ENCODE measurements at places on chromosomes 2 and 18.
A peak's percentile ranks its signal among the peaks of the same experiment; 100 is the strongest.

DNA sequence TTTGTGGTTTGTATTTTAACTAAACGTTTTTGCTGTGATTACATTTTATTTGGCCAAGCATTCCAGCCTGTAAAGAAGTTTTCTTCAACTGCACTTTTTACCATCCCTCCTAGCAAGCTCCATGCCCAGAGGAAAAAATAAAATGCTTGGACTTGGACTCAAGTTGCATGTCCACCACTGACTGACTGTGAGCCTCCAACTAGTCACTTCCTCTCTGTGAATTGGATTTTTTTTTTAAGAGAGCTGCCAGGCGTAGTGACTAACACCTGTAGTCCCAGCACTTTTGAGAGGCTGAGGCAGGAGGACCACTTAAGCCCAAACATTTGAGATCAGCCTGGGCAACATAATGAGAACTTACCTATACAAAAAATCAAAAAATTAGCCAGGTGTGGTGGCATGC is 1185.2 kb upstream of the PIK3C3 start:
- DNase-seq = no peak

- DNase-seq = no peak
Measured at GRCh38 chr2:61179701-61180639, 18.0 kb downstream of the C2orf74 start.

GRCh38 chr2:70999362-70999761 is 4.7 kb upstream of the TEX261 start:
- no peak for DNase-seq

DNA sequence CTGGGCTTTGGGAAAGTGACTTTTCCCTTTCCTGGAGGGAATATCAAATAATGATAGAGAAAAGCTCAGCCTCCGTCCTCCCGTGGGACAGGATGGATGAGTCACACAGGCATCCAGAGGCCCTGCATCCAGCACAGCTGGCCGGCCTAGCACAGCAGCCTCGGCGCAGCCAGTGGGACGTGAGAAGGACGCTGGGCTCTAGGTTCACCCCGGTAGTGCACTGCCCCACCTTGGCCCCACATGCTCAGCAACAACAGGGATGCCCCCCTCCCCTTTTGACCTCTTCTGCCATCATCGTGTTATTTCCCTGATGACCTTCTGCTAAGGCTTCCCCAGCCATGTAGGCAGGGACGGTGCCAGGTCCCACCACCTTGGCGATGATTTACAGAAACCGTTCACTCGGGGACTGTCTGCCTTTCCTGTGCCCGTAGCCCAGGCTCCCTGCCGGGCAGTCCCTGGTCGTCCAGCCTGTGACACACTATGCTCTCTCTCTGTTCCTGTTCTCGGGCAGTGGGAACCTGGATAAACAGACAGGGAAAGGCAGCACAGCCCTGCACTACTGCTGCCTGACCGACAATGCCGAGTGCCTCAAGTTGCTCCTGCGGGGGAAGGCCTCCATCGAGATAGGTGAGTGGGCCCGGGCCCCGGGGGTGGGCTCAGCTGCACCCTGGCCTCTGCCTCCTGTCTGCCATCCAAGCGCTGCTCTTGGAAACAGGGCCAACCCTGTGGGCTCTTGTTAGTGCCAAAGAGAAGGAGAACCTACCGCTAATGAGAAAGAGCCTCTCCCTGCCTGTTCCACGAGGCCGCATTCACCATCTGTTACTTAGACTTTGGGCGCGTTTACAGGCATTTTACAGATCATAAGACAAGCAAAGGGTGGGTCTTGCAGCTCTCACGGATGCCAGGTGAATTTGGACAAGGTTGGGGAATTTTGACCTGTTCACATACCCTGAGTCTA is 44.6 kb downstream of the ITGB1BP1 start:
- no peak for DNase-seq

DNA sequence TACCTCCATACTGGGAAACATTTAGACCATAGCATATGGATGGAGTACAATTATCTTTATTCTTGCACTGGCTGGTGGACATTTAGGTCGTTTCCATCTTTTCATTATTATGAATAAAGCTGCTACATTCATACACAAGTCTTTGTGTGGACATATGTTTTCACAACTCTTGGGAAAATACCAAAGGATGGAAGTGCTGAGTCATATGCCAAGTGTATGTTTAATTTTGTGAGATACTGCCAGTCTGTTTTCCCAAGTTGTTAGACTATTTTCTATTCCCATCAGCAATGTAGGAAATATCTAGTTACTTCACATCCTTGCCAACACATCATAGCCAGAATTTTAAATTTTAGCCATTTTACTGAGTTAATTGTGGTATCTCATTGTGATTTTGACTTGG is 91.5 kb downstream of the GALNT13 start:
- no peak for DNase-seq

DNA sequence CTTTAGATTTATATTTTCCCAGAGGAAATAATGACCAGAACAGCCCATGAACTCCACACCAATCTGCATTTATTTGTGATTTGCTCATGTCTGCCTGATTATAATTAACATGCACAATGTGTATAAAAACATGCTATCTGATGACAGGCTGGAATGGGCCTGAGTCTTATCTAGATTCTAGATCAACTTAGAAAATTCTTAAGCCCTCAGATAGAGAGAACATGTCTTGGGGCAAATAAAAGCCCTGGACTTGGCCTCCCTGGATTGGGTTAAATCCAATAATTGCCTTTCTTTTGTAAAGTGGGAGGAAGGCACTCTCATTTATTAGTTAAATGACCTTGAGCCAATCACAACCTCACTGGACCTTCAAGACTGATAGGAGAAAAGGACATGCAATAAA is 61.8 kb downstream of the EVA1A start:
- DNase-seq = no peak

GRCh38 chr2:230619491-230619890 is 93.2 kb upstream of the CAB39 start:
- DNase-seq = no peak

GRCh38 chr2:28360718-28361293 is 31.9 kb upstream of the FOSL2 start:
- DNase-seq = no peak

DNA sequence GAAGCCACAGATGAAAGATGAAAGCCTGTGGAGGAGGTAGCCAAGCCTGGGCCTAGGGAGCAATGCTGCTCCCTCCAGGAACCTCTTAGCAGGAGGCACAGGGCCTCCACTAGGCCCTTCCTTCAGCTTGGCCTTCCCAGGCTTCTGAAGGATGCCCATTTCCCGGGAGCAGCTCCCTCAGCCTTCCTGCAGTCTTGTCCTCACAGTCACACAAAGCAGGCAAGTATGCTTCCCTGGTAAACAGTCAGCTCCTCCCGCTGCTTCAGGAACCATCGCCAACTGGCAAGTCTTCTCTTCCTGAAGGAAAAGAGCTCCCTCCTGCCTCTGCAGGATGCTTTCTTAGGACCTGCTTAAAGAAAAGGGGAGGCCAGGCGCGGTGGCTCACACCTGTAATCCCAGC is 53.2 kb downstream of the SMAD7 start:
- no peak for DNase-seq

DNA sequence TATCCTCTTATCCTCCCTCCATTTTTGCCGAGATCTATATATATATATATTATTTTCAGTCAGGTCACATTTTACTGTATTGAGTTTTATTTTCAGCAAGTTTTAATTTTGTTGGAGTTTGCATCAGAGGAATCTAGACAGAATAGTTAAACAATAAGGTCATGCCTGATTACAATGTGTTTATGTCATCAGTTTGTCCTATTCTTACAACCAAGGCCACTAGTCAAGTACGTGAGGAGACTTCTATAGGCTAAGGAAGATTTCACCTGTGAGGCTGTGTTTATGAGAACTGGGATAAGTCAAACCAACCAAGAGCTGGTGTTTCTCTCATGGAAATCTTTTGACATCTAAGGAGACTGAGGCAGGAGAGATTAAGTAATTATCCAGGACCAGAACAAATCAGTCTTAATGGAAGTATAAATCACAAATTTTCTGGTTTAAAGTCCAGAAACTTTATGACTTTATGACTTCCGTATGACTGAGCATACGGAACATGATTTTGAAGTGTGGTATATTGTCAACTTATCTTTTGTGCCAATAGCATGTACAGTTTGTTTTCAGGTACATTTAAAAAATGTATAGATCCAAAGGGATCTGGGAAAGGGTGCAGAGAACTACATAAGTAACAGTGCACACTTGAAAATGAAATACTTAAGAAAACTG is 100.0 kb upstream of the DTNA start:
- no peak for DNase-seq

DNA sequence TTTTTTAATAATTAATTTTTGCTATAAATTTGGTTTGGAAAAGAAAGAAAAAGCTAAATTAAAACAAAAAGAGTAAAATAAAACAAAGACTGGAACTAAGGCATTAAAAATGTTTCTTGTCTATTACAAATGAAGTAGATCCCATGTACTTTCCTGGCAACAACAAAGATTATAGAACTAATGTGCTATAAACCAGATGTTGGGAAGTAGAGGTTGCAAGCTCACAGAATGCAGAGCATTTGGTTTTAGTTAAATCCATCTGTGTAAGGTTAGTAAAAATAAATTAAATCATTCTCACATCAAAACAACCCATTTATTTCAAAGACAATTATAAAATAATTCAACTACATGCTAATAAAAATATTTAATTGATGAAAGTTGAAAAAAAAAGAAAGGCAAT is 157.2 kb upstream of the ZC3H15 start:
- no peak for DNase-seq

GRCh38 chr2:74191596-74192380 is 6.6 kb upstream of the MTHFD2 start:
- DNase-seq = no peak

DNA sequence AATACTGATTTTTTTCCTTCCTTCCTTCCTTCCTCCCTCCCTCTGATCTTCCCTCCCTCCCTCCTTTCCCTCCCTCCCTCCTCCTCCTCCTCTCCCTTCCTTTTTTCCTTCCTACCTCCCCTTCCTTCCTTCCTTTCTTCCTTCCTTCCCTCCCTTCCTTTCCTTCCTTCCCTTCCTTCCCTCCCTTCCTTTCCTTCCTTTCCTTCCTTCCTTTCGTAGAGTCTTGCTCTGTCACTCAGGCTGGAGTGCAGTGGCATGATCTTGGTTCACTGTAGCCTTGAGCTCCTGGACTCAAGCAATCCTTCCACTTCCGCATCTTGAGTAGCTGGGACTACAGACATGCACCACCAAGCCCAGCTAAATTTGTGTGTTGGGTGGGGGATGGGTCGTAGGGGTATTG is 8.9 kb upstream of the TMEM131 start:
- DNase-seq = no peak

DNA sequence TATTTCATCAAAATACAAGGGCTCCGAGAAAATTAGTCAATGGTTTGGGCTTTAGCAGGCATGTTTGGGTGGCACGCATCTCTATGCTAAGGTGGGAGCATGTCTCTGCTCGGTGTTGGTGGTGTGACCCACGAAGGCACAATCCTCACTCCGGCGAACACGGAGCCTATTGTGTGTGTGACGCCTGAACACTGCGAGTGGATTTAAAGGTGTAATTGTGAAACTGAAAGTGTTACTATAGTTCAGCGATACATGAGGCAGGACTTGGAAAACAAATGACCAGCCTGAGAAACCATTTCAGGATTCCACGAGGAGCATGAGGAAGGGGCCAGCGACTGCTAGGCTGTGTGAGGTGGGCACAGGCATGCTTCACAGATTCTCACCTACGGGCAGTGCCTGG is 41.7 kb upstream of the LDLRAD4 start:
- DNase-seq = no peak

DNA sequence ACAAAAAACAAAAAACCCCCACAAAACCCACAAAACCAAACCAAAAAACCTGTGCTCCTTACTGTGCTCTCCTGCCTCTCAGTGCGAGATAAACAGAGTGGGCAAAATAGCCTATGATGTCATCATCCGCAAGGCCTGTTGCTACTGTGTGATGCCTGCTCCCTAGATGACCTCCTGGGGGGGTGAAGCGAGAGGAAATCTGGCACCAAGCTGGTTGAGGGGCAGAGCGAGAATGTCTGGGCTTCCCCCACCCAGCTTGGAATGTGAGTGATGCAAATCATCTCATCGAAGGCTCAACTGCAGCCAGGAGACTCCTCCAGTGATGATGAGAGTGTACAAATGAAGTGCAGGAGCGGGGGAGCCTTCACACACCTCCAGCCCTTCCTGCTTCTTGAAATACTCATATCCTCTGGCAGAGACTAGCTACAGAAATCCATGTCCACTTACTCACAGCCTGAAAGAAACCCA is 57.7 kb upstream of the MAP4K3 start:
- no peak for DNase-seq

DNA sequence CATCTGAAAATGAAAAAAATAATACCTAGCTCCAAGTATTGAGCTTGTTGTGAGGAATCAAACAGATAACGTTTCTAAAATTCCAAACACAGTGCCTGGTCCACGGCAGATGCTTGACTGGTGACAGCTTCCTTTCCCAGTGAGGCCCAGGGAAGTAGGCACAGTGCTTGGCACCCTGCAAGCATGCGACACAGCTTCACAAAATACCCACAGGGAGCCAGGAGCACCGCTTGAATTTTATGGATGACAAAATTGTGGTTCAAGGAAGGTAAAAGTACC is 205.1 kb upstream of the TNP1 start:
- DNase-seq = no peak

- no peak for DNase-seq
Measured at GRCh38 chr2:116042530-116042929, 1600.1 kb downstream of the DPP10 start.

DNA sequence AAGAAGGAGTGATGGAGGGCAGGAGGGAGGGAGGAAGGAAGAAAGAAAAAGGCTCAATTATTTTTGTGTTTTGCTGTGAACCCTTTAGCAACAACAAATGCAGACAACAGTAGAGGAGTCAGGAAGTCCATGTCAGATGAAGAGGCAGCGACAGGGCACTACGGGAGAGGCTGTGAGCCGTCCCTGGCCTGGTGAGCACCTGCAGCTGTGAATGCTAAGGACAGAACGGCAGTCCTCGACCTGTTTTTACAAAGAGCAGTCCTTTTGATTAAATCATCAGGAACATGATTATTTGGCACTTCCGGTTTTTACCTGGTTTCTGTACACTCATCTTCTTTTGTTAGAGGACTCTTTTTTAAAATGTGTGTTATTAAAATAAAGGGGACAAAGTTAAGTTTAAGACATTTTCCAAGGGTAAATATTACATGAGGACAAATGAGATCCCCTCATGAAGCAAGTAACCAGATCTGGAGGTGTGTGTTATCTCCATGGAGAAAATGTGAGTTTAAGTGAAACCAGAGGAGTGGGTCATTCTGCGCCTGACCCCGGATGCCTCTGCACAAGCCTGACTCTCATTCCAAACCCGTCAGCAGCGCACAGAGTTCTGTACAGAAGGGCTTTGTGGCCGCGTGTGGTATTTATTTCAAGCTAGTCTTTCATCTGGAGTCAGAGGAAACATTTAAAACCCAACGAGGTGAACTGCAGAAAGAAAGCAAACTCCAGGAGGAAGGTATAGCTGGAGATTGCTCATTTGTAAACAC is 492.5 kb downstream of the SOX11 start:
- peak; percentile 15 for DNase-seq

- no peak for DNase-seq
Measured at GRCh38 chr2:9008951-9009664, 5.6 kb upstream of the MBOAT2 start.
